Activated CD4-positive, CD25-positive, alpha-beta regulatory T cell treated with anti-CD3 and anti-CD28 coated beads, Interleukin-2, amount 50 U/mL, for 24 hours (primary cell): ENCODE measurements at places on chromosomes 2 and 18.

GRCh38 chr2:109377976-109378375, 235.8 kb downstream of the SEPTIN10 start:
- ATAC-seq, result no peak

DNA sequence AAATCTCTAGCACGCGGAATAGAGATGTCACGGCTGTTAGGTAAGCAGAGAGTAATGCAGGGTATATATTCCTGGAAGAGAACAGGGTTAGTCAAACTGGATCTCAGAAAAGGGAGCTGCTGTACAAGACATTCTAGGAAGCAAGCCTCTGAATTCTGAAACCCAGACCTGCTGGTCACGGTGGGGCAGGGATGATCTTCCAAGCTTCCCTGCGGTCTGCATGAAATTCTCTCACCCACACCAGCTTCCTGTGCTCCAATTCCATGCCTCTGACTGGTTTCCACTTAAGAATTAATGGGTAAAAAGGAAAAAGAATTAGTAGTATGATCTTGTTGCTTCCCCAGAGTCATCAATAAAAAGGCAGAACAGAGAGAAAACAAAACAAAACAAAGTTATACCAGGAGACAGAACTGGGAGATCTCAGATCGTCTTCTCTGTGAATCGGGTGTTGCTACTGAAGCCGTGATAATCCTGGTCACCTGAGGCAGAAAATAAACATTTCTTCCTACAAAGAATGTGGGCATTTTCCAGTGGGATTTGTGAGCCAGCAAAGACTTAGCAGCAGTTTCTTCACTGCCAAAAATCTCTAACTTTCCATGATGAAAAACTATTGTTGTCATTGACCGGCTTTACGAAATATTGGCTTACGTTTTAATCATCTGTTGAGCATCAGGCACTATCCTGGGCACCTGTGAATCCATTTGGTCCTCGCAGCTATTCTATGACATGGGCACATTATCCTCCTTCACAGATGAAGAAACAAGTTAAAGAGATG, 5.3 kb upstream of the CYP27C1 start:
- no peak for ATAC-seq

DNA sequence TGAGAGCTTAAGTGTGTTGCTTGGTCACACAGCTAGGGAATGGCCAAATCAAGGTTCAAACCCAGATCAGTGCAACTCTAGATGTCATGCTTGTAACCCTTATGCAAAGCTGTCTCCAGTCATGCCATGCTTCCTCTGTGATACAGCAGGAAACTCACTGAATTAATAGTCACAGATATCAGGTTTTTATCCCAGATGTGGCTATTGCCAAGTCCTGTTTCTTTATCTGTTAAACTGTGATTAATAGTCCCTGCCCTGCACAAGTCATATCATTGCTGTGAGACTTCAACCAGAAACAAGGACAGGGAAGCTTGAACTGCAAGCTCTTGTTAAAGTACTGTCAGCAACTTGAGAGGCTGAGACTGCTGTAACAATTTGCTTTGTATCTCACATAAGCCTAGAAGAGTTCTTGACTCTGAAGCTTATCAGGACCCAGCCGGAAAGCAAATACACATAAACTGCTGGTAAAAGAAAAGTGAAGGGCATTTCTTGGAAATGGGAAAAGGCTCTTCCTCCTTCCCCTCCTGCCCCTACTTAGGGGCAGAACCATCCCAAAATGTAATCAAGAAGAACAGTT, 609.0 kb downstream of the DCC start:
- no peak for ATAC-seq

- no peak for ATAC-seq
These were observed 249.3 kb downstream of the ZNF385B start for GRCh38 chr2:179612108-179612507.

DNA sequence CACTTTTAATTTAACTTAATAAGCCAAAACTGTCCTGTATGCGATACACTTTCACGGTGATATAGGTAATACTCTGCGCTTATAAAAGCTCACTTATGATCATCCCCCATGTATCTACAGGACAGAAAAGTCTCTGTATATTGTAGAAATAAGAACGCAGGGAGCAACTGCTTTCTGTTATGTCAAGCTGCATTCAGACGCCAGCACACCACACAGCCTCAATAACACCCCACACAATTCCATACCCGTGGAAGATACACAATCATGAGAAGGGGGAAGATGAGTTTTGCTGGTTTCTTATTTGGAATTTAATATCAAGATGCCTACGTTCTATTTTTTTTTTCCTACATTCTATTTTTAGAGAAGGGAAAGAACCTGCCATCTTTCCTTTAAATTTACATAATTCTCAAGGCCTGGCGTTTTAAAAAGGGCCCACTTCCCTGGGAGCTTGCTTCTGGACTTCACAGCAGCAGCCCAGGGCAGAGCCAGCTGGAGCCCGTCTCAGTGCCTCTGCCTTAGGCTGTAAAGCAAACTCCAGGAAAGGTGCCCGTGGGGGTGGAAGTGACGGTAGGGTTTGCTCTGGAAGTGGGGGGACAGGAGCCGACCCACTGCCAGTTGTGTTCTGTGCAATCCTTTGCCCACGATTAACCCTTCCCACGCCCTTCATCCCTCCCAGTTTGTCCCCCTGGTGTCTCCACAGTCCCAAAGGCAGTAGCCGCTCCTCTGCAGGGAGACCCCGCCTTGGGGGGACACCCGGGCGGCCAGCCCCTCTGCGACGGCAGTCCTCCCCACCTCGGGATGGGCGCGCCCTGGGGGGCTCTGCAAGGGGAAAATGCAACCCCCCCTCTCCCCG, 5.3 kb downstream of the PTGR3 start:
- ATAC-seq, result no peak

GRCh38 chr18:10839421-10839820, 309.9 kb downstream of the PIEZO2 start:
- ATAC-seq, result no peak

DNA sequence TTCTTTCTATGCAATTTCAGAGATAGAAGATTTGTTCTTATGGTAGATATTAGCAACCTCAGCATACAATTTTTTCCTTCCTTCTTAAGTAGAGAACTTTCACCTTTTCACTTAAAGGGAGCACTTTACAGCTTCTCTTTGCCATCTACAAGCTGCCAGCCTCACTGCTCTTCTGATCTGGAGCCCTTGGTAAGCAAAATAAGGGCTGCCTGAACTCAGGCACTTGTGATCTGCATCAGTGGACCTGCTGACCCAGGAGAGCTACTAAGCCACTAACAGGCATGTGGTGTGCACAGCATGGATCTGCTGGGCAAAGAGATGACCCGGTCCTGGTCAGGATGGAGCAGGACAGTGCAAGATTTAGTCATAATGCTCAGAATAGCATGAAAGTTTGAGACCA, 80.8 kb upstream of the SNTG2 start:
- no peak for ATAC-seq

GRCh38 chr2:176147210-176147799, 4.0 kb upstream of the HOXD4 start:
- no peak for ATAC-seq

DNA sequence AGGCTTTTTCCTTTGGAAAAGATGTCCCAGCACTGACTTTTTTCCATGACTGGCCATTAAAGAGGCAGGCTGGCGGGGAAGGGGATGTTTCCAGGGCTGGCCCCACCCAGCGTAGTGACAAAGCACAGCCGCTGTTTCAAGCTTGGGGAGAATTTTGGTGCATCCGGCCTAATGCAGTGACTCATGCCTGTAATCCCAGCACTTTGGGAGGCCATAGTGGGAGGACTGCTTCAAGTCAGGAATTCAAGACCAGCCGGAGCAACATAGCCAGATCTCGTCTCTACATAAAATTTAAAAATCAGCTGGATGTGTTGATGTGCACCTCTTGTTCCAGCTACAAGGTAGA, 78.0 kb upstream of the SH3BP4 start:
- no peak for ATAC-seq

- no peak for ATAC-seq
These were observed 784.8 kb upstream of the CDH2 start for GRCh38 chr18:28961669-28962228.

GRCh38 chr18:74551936-74552555, 17.7 kb downstream of the CNDP1 start:
- ATAC-seq, result peak; percentile 88

- ATAC-seq, result no peak
These were observed 87.4 kb downstream of the INO80D start for GRCh38 chr2:205998583-205998982.

DNA sequence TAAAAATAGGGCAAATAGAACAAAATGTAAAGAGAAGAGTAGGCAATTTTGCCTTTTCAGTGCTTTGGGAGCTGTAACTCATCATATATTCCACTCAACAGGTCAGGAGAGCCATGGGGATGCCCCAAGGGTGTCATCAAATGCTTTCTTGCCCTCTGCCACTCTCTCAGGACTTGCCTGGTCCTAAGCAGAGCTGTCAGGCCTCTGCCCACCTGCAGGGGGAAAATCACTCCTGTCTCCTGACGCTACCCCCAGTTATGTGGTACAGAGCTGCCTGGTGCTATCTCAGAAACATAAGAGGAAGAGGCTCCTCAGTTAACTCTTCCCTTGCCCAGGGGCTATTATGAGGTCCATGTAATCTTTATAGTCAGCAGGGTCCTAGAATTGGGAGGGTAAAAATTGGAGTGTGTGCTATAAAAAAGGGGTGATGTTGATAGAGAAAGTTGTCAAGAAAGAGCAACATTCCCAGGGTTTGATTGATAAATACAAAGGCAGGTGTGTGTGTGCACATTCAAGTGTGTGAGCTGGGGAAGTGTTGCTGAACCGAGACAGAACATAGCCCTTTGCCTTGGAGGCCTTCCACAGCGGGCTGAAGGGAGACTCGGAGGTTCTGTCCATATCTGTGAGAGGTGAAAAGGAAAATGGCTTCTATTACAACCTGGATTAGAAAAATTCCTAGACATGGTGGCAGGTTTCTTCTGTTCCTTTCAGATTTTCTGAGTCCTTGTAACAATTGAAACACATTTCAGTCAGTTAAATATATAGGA, 25.4 kb downstream of the PTPRM start:
- ATAC-seq, result no peak

GRCh38 chr2:121596221-121597080, 52.8 kb downstream of the CLASP1 start:
- ATAC-seq, result peak; percentile 48

DNA sequence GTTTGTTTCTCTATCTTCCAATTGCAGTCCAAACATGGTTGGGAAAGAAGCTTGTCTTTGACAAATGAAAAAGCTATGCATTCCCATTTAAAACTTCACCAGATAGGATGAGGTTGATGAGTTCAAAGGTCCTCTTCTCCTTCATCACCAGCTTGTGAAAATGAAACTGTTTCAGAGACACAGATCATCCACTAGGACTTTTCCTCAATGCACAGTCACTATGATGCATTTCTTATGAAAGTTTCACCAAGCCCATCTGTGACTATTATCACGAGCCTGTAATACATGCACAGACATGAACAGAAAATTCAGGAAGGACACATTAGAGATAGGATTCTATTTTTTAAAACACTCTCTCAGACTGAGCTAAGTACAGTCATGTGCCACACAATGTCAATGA, 644.4 kb downstream of the PLCL1 start:
- ATAC-seq, result no peak

DNA sequence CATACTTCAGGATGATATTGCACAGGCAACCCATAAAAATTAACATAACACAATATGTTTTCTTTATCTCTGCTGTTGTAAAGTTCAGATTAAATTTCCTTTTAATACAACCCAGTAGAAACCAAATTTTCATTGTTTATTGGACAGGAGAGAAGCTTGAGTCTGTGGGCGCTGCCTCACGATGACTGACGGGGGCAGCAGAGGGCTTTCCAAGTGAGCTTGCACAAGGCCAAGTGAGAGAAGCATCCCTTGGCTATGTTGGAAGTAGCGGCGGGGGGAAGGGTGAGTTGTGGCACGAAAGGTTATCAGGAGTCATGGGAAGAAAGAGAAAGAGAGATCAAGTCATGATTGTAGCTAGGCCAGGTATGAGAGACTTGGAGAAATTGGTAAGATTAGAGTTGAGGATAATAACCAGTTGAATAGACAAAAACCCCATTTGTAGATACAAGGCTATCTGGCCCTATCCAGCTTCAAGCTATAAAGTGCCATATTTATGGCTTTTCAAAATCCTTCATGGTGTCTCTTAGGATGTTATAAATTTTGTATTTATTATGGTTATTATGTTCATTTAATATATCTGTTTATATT, 413.7 kb upstream of the FAM98A start:
- ATAC-seq, result no peak

- no peak for ATAC-seq
These were observed 3.7 kb upstream of the HTR2B start for GRCh38 chr2:231128541-231128940.

GRCh38 chr2:28469304-28469703, 26.6 kb upstream of the PLB1 start:
- no peak for ATAC-seq

DNA sequence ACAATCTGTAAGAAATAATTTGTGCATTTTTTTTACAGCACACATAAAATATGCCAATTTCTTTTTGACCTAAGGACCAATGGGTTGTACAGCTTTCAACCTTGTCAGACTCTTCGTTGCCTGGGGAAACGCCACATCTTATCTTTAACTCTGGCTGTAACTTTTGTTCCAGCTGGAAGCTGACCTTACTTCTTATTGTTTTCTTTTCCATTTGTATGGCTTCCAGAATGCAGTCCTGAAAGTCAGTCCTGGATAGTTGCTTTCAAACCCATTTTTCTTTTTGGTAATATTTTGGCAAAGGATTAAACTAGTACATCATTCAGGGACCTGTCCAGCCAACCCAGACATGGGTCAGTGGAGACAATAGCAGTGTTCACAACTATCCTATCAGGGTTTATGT, 686.5 kb upstream of the CDH2 start:
- ATAC-seq, result no peak

- no peak for ATAC-seq
These were observed 359.5 kb upstream of the ACVR2A start for GRCh38 chr2:147485210-147485851.
